Nephron progenitor cell (in vitro differentiated cells): ENCODE measurements at places on chromosomes 2 and 18.

DNA sequence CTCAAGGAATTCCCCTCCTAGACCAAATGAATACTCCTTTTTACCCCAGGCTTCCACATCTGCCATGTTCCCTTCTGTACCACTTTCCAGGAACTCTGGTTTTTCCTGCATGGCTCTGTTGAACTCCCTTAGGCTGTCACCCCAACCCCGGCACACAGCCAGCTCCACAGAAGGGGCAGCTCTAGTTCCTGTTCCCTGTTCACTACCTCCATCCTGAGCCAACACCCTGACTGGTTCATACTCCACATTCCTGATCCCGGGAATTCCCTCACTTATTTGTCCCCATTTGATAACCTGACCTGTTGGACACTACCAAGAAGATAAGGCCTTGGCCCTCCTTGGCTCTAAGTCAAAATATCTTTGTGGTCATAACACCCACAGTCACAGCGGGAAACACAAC lies 280.9 kb upstream of the RAB6C start:
- no peak for DNase-seq

DNA sequence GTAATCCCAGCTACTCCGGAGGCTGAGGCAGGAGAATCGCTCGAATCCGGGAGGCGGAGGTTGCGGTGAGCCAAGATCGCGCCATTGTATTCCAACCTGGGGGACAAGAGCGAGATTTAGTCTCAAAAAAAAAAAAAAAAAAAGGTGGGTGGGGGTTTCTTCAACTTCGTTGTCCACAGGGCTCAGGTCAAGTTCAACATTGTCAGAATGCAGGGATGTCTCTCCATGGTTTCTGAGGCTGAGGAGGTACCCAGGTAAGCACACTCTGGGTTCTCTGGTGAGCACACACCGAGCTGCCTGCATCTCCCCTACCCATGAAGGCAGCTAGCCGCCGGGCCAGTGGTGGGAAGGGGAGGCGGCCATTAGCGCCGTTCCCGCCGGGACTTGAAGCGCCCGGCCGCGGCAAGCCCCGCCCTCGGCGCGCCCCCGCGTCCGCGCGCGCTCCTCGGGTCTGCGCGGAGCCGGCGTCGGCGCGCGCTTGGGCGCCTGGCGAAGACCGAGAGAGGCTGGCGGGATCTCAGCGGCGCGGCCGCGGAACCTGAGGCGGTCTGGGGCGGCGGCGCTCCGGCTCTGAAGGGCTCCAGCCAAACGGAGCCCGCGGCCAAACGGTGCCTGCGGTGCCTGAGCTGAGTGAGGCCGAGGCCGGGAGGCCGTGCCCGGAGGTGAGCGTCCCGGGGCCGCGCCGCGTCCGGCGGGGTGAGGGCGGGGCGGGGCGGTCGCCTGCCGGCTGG lies at the start of gene UBXN2A:
UBXN2A (plus strand) TSS at position 477 of the 731 bp plus-strand sequence. CDS start 17,852 bp downstream, outside the sequence.
- DNase-seq: peak; percentile 86

DNA sequence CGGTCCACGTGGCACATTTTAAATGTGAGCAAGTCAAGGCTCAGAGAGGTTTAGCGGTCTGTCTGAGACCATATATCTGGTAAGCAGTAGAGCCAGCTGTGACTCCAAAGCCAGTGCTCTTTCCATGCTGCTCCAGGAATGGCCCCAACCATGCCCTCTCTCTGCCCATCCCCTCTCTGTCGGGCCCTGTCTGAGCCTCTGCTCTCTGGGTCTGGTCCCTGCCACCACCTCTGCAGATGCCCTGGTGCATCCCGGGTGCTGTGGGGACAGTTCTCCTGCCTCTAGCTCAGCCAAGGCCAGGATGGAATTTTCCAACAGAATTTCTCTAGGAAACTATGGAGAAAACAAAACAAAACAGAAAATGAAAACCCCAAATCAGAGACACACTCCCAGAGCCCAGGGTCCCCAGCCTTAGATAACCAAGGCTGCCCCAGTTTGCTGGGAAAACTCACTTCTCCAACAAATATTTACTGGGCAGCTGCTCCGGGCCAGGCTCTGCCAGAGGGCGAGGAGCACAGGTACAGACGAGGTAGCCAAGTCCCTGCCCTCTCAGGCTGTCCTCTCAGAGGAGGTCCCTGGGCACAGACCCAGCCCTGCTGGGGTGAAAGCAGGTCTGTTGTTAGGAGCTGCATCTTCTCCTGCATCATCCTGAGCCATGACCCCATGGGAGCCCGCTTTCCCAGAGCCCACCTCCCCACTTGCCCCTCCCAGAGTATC lies 9.2 kb downstream of the ADRA2B start:
- DNase-seq: no peak

GRCh38 chr2:230827774-230828271 lies 36.9 kb upstream of the ITM2C start:
- DNase-seq: no peak

GRCh38 chr2:30358351-30358750 lies 88.7 kb upstream of the LCLAT1 start:
- DNase-seq: no peak

- DNase-seq: no peak
Measured at GRCh38 chr2:165720511-165720910, 73.5 kb downstream of the GALNT3 start.

- no peak for DNase-seq
Measured at GRCh38 chr2:216006164-216006663, 7.1 kb downstream of the MREG start.

- peak; percentile 59 for DNase-seq
Measured at GRCh38 chr18:63138436-63139340, 180.9 kb downstream of the BCL2 start.
